ENCODE measurements at places on chromosomes 12 and 14. TPM values are rescaled to one million over a fixed set of nuclear protein-coding genes. Genes with fewer than 3 reads are reported as not detected.

The KRT71 gene
- total RNA-seq = not detected

The KRT80 gene
- 3.7 TPM for total RNA-seq

DNA sequence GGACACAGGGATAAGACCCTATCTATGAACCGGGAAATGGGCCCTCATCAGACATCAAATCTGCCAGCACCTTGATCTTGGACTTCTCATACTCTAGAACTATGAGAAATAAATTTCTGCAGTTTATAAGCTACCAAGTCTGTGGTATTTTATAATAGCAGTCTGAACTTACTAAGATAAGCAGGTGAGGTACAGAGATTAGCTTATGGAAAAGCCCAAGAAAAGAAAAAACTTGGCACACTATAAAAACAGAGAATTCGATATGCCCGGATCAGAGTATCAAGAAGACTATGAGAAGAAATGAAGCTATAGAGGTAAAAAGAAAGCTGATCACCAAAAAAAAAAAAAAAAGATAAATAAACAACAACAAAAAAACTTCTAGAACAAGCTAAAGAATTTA is 52.6 kb downstream of the EEA1 start:
- H3K4me1 ChIP-seq = no peaks in the 10 kb centered on the region
- no peak for DNase-seq
- no peaks in the 10 kb centered on the region for H3K36me3 ChIP-seq
- H3K27ac ChIP-seq = no peak overlapping the region
- H3K27me3 ChIP-seq = no peaks in the 10 kb centered on the region
- H3K4me3 ChIP-seq = no peak overlapping the region

DNA sequence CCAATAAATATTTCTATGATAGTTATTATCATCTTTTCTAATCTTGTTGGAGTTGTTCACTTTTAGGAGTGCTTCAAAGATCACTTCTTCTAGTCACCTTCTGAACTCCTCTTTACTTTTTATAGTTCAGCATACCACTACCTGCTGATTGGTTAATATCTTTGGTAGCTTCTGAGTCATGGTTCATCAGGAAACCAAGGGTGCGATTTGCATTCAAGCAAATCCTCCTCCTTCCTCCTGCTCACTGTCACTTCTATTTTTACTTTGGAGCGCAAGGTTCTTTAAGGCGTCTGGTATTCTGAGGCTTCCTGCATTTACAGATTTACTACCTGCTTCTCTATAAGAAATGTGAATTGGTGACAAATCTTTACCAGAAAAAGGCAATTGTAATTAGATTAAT is 24.0 kb downstream of the SYT1 start:
- no peaks in the 10 kb centered on the region for H3K36me3 ChIP-seq
- DNase-seq = no peak
- no peaks in the 10 kb centered on the region for H3K4me1 ChIP-seq
- no peaks in the 10 kb centered on the region for H3K27me3 ChIP-seq

DNA sequence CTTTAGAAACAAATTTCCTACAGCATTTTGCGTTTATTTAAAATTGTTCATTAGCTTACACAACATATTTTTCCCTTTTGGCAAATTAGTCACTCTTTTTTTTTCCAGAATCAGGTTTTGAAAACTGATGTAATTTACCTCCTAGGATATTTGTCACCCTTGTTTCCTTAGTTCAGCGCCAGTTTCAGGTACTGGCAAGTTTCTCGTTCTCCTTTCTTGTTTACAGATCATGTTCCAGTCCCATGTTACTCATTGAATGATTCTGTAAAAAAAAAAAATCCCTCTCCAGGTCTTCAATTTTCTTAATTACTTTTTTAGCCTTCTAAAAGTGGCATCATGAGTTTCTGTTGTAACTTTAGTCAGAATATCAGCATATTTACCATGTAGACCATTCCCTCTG is 2.7 kb downstream of the PPP4R4 start:
- H3K4me3 ChIP-seq = no peak overlapping the region
- no peaks in the 10 kb centered on the region for H3K27me3 ChIP-seq
- H3K36me3 ChIP-seq = no peaks in the 10 kb centered on the region
- no peak for DNase-seq
- H3K4me1 ChIP-seq = no peaks in the 10 kb centered on the region
- H3K27ac ChIP-seq = no peak overlapping the region

DNA sequence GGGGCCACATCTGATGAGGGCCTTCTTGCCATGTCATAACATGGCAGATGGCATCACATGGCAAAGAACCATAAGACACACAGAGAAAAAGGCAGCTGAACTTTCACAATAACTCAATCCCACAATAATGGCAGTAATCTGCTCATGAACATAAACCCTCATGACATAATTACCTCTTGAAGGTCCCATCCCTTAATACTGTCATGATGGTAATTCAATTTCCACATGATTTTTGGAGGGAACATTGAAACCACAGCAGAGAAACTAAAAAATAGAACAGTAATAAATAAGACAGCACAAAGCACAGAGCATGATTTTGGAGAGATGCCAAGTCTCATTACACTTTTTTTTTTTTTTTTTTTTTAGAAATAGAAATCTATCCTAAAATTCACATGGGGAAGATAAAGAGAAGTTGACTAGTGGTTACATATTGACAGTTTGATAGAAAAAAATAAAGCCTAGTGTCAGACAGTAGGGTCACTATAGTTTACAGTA is 61.8 kb upstream of the ATF7IP start:
- H3K36me3 ChIP-seq = no peaks in the 10 kb centered on the region
- no peak overlapping the region for H3K4me3 ChIP-seq
- H3K27ac ChIP-seq = no peak overlapping the region
- H3K4me1 ChIP-seq = no peaks in the 10 kb centered on the region

- H3K4me1 ChIP-seq = no peaks in the 10 kb centered on the region
- no peaks in the 10 kb centered on the region for H3K36me3 ChIP-seq
- no peak for DNase-seq
- no peaks in the 10 kb centered on the region for H3K27me3 ChIP-seq
These were observed 11.7 kb upstream of the RIN3 start for GRCh38 chr14:92501891-92502351.
